Fibroblast of skin of scalp (primary cell): ENCODE measurements at places on chromosomes 5 and 9.
A peak's percentile ranks its signal among the peaks of the same experiment; 100 is the strongest.

GRCh38 chr5:181241393-181241975 is 2.2 kb downstream of the RACK1 start:
- DNase-seq = peak; percentile 74

DNA sequence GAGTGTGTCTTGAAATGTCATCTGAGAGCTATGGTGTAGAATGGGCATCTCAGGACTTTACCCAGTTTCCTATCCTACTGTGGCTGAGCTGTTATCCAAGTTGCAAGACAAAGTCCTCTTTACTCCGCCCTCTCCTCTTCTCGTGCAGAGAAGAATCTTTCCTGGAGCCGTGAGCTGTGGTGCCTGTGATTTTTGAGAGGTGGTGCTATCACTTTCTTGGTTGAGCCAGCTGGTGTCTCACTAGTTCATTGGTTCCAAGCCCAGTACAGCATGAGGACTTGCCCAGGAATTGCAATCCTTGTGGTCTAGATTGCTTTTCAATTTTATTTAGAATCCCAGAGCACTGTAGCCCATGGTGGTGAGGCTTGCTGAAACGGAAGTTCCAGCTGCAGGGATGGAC is 2300.3 kb downstream of the MAT2B start:
- DNase-seq = no peak

- no peak for DNase-seq
These were observed 130.5 kb downstream of the BARX1 start for GRCh38 chr9:93824386-93825294.

DNA sequence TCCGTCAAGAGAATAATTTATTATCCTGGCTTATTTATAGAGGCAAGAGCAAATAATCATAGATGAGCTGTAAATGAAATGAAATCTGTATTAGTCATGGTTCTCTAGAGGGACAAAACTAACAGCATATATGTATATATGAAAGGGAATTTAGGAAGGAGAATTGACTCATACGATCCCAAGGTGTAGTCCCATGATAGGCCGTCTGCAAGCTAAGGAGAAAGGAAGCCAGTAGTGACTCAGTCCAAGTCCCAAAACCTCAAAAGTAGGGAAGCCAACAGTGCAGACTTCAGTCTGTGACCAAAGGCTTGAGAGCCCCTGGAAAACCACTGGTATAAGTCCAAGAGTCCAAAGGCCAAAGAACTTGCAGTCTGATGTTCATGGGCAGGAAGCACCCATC is 515.9 kb upstream of the CYLC2 start:
- DNase-seq = peak; percentile 61

GRCh38 chr9:116945817-116946216 is 258.7 kb downstream of the TRIM32 start:
- no peak for DNase-seq

- peak; percentile 33 for DNase-seq
These were observed 72.7 kb upstream of the IER5L start for GRCh38 chr9:129250786-129251185.

GRCh38 chr5:132049559-132049958 is 10.9 kb upstream of the IL3 start:
- DNase-seq = no peak
